ENCODE measurements at places on chromosomes 1 and 21.
A peak's percentile ranks its signal among the peaks of the same experiment; 100 is the strongest.

GRCh38 chr1:209755926-209756614 lies at the start of gene TRAF3IP3:
TRAF3IP3 (plus strand) TSS chr1:209756053; CDS start chr1:209760040, 3,987 bp downstream.
- peak; percentile 52 for DNase-seq

DNA sequence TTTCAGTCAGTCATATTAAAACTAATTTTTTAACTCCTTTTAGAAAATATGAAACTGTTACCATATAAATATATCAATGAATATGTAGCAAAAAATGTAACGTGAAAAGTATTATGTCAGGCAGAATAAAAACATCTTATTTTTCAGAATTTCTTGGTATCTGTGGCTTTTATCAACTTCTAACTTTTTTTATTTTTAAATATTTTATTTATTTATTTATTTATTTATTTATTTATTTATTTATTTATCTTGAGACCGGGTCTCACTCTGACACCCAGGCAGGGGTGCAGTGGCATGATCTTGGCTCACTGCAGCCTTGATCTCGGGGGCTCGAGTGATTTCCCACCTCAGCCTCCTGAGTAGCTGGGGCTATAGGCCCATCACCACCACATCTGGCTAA lies 87.6 kb downstream of the C21orf91 start:
- no peak for DNase-seq

DNA sequence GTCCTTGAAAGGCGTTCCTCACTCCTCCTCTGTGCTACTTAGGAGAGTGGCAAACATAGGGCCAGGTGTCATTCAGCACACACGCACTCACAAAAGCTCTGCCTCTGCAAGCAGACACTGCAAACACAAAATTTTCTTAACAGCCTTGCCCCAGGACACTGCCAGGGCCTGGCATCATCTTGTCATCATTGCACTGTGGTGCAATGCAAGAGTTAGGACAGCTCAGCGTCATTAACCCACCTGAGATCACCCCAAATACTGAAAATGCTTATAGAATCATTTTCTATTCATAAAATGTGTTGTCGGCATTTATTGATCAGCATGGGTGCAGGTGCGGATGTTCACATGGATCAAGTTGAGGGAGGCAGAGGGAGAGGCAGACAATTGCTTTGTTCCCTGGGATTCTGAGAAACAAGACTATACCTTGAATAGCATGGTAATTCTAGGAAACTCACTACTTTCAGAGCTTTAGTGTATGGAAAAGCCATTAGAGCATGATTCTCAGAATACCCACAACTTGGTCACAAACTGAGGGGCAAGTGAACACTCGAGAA lies 3.0 kb downstream of the ADAM30 start:
- no peak for DNase-seq

- no peak for DNase-seq
Observed at GRCh38 chr1:31433396-31433930, 20.4 kb downstream of the SERINC2 start.

- DNase-seq = no peak
Observed at GRCh38 chr1:215557992-215558626, 9.0 kb upstream of the KCTD3 start.

GRCh38 chr1:229368347-229368746 lies 25.5 kb upstream of the CCSAP start:
- DNase-seq = no peak

DNA sequence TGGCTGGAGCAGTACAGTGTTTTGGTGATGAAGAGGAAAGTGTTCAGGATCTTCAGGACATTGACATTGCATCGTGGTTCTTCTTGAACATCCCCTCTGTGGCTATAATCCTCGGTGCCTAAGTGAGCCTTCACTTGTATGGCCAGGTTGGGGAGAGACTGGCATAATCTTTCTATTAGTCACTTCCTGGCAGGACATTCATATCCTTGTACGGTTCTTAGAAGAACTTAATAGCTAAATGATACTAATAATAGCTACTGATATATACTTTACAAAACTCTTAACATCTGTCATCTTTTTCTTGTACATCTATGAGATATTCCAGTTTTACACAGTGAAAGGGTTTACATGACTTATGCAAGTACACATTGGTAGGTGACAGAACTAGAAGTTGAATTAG lies 35.8 kb downstream of the CELF3 start:
- DNase-seq = no peak

GRCh38 chr1:43172527-43172972 lies 420 bp downstream of the CFAP57 start:
- DNase-seq = peak; percentile 66

DNA sequence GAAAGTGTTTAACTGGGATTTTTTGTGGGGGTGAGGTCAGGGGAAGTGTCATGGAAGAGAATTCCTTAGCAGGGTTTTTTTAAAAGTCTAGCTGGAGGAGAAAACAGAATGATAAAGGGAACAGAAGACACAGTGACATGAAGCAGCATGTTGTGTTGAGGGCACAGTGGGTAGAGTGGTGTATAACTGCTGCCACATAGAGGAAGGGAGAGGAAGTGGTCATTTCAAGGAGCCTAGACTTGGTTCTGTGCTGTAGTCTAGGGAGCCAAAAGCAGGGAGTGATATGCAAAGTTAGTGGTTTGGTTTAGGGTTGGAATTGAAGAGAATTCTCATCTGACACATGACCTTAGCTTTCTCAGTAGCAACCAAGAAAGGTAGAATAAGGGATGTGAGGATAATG lies 10.2 kb downstream of the EEIG2 start:
- DNase-seq = no peak

DNA sequence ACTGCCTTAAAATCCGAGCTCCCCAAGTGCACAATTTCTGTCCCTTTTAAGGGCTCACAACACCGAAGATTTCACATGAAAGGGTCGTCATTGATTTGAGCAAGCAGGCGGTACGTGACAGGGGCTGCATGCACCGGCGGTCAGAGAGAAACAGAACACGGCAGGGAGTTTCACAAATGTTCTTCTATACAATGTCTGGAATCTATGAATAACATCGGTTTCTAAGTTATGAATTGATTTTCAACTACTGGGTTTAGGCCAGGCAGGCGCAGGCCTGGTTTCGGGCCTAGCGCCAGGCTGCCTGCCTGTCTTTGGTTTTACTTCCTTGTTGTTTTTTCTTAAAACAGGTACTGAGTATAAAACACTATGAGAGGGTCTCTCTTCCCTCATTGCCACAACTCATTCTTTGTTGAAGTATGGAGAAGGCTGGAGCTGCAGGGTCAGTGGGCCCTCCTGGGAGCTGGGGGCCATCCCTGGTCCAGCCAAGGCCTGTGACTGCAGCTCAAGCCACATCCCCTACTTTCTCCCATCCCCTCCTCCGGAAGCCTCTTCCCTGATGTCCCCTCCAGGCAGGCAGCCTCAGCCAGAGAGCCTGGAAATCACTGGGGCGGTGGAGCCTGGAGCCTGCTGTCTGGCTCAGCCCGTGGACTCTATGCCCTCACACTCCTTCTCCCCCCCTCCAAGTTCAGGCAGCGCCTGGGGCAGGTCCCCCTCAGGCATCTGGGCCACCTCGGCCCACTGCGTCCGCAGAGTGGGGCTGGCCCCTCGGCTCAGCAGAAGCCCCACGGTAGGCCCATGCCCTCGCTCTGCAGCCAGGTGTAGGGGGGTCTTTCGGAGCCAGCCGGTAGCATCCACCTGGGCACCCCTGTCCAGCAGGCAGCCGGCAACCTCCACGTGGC lies 2.4 kb downstream of the ANKRD65 start:
- DNase-seq = no peak

GRCh38 chr1:155322571-155322952 lies 1.9 kb downstream of the RUSC1 start:
- no peak for DNase-seq

DNA sequence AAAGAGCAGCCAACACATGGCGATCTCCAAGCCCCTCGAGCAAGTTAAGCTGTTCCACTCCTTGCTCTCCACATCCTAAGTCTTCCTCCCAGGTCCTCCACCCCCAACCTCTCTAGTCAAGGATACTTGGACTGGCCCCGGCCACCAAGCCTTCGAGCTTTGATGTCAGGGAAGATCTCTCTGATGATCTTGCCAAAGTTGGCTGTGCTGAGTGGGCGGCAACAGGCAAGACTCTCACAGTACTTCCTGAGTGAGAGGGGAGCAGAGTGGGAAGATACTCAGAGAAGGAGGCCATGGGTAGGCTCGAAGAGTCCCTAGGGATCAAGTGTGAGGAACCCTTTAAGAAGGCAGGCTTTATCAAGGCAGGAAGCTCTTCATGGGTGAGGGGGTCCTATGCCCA lies 2.8 kb downstream of the RFX5 start:
- DNase-seq = no peak
